NCI-H1417 treated with DMSO at 0.1 percent for 48 hours (cell line): ENCODE measurements at places on chromosomes 1 and 21.

DNA sequence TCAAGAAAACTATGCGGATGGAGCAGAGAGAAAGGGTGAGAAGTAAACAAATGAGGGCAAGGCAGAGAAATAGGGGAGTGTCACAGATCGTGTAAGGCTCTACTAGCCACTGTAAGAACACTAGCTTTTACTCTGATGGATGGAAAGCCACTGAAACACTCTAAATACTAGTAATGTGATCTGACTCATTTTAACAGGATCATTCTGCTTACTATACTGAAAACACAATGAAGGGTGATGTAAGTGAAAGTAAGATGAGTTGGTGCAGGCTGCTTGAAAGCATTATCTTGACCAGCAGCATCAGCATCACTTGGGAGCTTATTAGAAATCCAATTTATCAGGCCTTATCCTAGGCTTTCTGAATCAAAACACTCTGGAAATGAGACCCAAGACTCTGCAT, 32.7 kb downstream of the TUT4 start:
- DNase-seq: no peak

DNA sequence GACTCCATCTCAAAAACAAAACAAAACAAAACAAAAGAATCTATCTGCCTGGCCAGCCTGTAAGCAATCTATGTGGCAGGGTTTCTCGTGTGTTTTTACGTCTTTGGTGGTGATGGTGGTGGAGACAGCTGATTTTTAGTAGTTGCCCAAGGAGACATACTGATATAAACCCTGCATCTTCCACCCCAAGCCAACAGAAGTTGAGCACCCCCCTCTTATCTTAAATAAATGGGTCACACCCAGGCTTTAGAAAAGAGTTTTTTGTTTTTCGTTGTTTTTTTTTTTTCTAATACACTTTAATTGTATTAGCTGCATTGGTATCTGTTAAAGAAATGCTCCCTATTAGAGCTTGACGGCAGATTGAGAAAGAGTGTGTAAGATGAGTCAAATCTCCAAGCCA, 134.7 kb downstream of the GLUL start:
- no peak for DNase-seq

DNA sequence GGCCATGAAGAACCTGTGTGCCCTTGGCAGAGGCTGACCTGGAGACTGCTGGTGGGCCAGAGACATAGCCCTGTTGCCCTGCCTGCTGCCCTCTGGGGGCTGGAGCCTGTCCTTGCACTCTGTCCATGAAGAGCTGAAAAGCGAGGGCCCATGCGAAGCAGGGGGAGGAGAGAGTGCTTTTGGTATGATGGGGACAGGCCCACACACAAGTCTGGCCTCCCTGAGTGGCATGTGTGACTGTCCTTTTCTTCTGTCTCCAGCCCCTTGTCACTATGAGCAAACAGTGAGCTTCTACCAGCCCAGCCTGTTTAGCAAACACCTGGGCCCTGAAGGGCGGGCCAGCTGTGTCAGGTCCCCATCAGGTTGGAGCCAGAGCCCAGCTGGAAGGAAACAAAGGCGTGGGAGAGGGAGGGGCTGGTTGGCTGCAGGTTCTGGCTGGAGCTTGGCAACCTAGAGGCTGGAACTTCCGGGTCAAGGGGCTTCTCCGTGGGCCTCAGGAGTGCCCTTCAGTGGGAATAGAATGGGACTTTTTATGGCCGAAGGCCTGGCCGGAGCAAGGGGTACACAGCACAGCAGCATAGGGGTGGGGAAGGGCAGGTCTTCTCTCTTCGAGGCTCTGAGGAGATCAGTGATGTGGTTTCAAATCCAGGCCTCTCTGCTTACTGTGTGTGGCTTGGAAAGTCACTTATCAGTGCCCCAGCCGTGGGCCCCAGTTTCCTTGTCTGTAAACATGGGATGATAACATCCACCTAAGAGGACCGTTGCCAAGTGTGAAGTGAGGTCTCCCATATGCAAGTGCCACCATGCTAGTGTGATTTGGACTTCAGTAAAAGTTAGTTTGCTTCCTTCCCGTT, 14.3 kb downstream of the QSOX1 start:
- no peak for DNase-seq

- DNase-seq: no peak
Measured at GRCh38 chr1:25933479-25934365, 27.5 kb upstream of the STMN1 start.

GRCh38 chr1:158978730-158979129, 31.0 kb upstream of the IFI16 start:
- DNase-seq: no peak
